CD4-positive, CD25-positive, alpha-beta regulatory T cell (primary cell): ENCODE measurements at places on chromosomes 3 and 15.
A peak's percentile ranks its signal among the peaks of the same experiment; 100 is the strongest.

- no peaks in the 10 kb centered on the region for H3K4me1 ChIP-seq
- no peaks in the 10 kb centered on the region for H3K27me3 ChIP-seq
- H3K36me3 ChIP-seq = no peaks in the 10 kb centered on the region
- DNase-seq = no peak
- H3K4me3 ChIP-seq = no peak overlapping the region
Observed at GRCh38 chr3:114709102-114709501, 415.3 kb downstream of the TIGIT start.

- no peak for DNase-seq
- H3K4me1 ChIP-seq = no peaks in the 10 kb centered on the region
- H3K27me3 ChIP-seq = no peaks in the 10 kb centered on the region
- H3K27ac ChIP-seq = no peak overlapping the region
- no peaks in the 10 kb centered on the region for H3K36me3 ChIP-seq
Observed at GRCh38 chr3:190566043-190566933, 52.4 kb downstream of the IL1RAP start.

- H3K27ac ChIP-seq = peak overlapping the region; percentile 70
- no peaks in the 10 kb centered on the region for H3K27me3 ChIP-seq
- no peak for DNase-seq
- peaks cover 6% of the 10 kb centered on the region for H3K36me3 ChIP-seq
- H3K4me3 ChIP-seq = peak overlapping the region; percentile 71
Observed at GRCh38 chr15:78265752-78266224, 1.4 kb downstream of the DNAJA4 start.

DNA sequence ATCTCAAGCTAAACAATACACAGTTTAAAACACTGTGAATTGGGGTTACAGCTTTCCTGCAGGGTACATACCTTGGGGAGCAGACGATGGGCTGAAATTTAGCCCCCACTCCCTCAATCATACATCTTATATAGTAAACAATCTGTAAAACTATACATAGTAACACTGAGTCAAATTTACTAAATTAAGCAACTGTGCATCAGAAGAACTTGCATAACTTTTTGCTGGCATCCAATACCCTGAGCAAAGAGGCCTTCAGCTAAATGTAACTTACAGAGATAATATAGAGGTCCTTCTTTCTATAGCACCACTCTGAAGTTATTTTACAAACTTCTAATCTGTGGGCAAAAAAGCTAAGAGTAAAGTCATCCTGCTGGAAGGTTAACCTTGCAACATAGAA lies 603.6 kb upstream of the TGFBR2 start:
- no peak for DNase-seq
- H3K4me3 ChIP-seq = no peak overlapping the region
- H3K36me3 ChIP-seq = no peaks in the 10 kb centered on the region

- no peaks in the 10 kb centered on the region for H3K36me3 ChIP-seq
- no peak for DNase-seq
- no peaks in the 10 kb centered on the region for H3K4me1 ChIP-seq
- no peak overlapping the region for H3K4me3 ChIP-seq
Observed at GRCh38 chr3:194854659-194855390, 169.1 kb downstream of the FAM43A start.

GRCh38 chr15:70054366-70054765 lies 43.4 kb downstream of the TLE3 start:
- no peaks in the 10 kb centered on the region for H3K4me1 ChIP-seq
- H3K27me3 ChIP-seq = no peaks in the 10 kb centered on the region
- no peak overlapping the region for H3K27ac ChIP-seq
- H3K4me3 ChIP-seq = no peak overlapping the region

DNA sequence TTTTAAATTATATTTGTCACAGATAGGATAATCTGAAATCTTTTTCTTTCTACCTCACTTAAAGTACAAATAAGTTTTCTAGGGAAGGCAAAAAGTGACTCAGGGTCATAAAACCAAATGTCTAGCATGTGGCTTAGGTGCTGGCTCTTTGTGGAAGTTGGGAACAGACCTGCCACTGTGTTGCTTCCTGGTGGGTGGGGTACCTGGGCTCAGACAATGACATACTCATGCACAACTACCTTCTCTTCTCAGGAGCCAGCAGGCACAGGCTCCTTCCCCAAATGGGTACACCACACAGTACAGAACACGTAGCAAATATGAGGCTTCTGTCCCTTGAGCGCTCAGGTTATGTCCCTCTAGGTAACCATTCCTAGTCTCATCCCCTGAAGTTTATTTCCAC lies 40.1 kb upstream of the MUC13 start:
- no peaks in the 10 kb centered on the region for H3K27me3 ChIP-seq
- no peak for DNase-seq
- H3K27ac ChIP-seq = no peak overlapping the region
- H3K4me3 ChIP-seq = no peak overlapping the region
- no peaks in the 10 kb centered on the region for H3K4me1 ChIP-seq

GRCh38 chr15:85592148-85592547 lies 202.6 kb downstream of the KLHL25 start:
- H3K4me1 ChIP-seq = peaks cover 11% of the 10 kb centered on the region
- no peaks in the 10 kb centered on the region for H3K27me3 ChIP-seq
- no peak overlapping the region for H3K27ac ChIP-seq
- no peak for DNase-seq
- H3K4me3 ChIP-seq = no peak overlapping the region
- H3K36me3 ChIP-seq = peaks cover 36% of the 10 kb centered on the region

DNA sequence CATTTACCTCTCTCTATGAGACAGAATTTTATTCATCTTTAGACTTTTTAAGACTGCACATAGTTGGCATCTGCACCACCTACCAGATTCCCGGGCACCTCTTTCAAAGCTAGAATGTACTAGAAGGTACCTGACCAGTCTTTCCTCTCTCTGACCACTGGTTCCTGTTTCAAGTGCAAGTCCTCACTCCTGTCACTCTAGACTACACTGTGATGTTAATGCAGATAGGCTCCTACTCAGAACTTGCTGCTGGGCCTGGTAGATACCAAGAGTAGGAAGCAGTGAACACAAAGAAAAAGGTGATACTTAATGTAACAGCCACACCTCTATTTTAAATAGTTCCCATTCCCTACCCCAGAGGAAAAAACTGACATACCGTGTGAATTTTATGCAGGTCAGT lies 8.1 kb upstream of the TCAIM start:
- H3K27me3 ChIP-seq = peaks cover 15% of the 10 kb centered on the region
- DNase-seq = no peak
- H3K4me3 ChIP-seq = no peak overlapping the region

- no peaks in the 10 kb centered on the region for H3K27me3 ChIP-seq
- no peaks in the 10 kb centered on the region for H3K4me1 ChIP-seq
- no peak for DNase-seq
- no peak overlapping the region for H3K4me3 ChIP-seq
- H3K36me3 ChIP-seq = no peaks in the 10 kb centered on the region
Observed at GRCh38 chr3:115085197-115085865, 61.8 kb downstream of the ZBTB20 start.

DNA sequence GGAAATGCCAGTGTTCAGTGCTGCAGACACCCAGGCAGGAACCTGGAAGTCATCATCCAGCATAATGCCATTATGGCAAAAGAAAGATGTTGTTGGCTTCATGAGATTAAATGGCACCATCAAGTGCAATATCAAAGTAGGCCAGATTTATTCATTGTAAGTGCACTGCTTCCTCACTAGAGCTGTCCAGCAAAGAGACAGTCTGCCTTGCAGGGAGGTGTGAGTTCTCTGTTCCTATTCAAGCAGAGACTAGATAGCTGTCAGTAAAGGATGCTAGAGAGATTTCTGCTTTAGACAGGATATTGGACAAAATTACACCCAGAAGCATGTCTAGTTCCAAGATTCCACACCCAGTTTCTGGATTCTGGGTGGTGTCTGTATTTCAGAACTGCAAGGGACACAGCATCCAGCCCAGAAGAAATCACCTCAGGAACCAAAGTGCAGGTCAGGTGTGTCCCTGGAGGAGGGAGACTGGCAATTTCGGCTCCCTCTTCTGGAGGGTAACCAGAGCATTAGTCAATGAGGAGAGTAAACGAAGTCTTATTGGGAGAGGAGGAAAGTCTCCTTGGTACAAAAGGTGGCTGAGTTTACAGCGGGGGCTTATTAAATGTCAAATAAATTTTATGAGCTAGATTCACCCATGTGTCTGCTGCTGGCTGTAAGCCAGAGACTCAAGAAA lies 377.3 kb downstream of the EPHB1 start:
- DNase-seq = no peak
- H3K27ac ChIP-seq = no peak overlapping the region
- no peak overlapping the region for H3K4me3 ChIP-seq
- H3K27me3 ChIP-seq = no peaks in the 10 kb centered on the region
- no peaks in the 10 kb centered on the region for H3K36me3 ChIP-seq

- H3K27ac ChIP-seq = no peak overlapping the region
- no peak overlapping the region for H3K4me3 ChIP-seq
- no peaks in the 10 kb centered on the region for H3K36me3 ChIP-seq
- H3K4me1 ChIP-seq = no peaks in the 10 kb centered on the region
- no peaks in the 10 kb centered on the region for H3K27me3 ChIP-seq
- DNase-seq = no peak
Observed at GRCh38 chr3:197181741-197182140, 116.7 kb downstream of the DLG1 start.

- H3K27me3 ChIP-seq = no peaks in the 10 kb centered on the region
- no peak for DNase-seq
- no peak overlapping the region for H3K27ac ChIP-seq
- no peak overlapping the region for H3K4me3 ChIP-seq
Observed at GRCh38 chr15:66894363-66894762, 171.0 kb upstream of the SMAD3 start.

GRCh38 chr3:143135150-143135549 lies 15.6 kb downstream of the CHST2 start:
- DNase-seq = no peak
- no peaks in the 10 kb centered on the region for H3K36me3 ChIP-seq
- H3K4me3 ChIP-seq = no peak overlapping the region
- no peak overlapping the region for H3K27ac ChIP-seq
- H3K27me3 ChIP-seq = no peaks in the 10 kb centered on the region
- no peaks in the 10 kb centered on the region for H3K4me1 ChIP-seq

GRCh38 chr15:34813446-34814190 lies 18.3 kb upstream of the ACTC1 start:
- no peak for DNase-seq
- H3K36me3 ChIP-seq = no peaks in the 10 kb centered on the region
- no peaks in the 10 kb centered on the region for H3K4me1 ChIP-seq
- peaks cover 7% of the 10 kb centered on the region for H3K27me3 ChIP-seq

- H3K4me3 ChIP-seq = no peak overlapping the region
- no peak overlapping the region for H3K27ac ChIP-seq
- no peaks in the 10 kb centered on the region for H3K36me3 ChIP-seq
- no peaks in the 10 kb centered on the region for H3K4me1 ChIP-seq
Observed at GRCh38 chr15:27092390-27092789, 121.4 kb downstream of the GABRG3 start.
